Head of caudate nucleus (tissue), 42 donors: ENCODE measurements at places on chromosomes 2 and 18.

DNA sequence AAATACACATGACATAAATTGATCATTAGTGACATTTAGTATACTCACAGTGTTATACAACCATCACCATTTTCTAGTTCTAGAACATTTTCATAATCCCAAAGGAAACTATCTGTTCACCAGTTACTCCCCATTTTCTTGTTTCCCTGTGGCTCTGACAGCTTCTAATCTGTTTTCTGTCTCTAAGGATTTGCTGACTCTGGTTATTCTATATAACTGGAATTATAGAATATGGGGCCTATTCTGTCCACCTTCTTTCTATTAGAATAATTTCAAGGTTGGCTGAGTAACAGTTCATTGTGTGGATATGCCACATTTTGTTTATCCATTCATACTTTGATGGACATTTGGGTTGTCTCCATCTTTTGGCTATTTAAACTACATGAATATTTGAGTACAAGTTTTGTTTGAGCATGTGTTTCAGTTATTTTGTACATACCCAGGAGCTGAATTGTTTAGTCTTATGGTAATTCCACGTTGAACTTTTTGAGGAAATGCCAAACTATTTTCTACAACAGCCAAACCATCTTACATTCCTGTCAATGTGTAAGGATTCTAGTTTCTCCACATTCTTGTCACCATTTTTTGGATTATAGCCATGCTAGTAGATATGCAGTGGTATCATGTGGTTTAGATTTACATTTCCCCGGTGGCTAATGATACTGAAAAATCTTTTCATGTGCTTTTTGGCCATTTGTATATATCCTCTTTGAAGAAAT lies 20.5 kb downstream of the KIAA1328 start:
- no peak for DNase-seq

DNA sequence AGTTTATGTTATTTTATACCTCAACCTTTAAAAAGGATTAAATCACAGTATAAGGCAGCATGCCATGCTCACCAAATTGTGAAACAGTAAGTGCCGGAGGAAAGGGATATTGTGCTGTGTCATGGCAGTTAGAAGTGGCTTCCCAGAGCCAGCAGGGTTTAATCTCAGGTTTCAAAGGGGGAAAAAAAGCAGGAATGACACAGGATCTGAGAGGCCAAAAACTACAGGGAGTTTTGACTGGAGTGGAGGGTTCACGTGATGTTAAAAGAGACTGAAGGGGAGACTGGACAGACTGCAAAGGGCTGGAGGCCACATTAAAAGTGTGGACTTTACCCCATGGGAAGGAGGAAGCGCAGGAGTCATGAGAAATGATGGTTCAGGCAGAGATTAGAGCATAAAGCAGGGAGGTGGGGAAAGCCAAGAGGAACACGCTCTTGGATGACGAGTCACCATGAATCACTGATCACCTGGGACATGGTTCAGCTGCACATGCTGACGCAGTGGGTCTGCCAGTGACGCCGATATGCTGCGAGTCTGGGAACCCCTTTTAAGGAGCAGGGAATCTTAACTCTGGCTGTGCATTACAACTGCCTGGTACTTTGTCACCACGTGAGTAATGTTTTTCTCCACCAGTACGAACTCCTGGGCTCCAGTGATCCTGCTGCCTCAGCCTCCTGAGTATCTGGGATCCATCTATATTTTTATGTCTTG lies 6.1 kb downstream of the CHMP1B start:
- peak; percentile 68 for DNase-seq

GRCh38 chr2:160970052-160970965 lies 189.9 kb upstream of the TANK start:
- DNase-seq: no peak

GRCh38 chr2:237097911-237098702 lies 12.4 kb downstream of the COPS8 start:
- DNase-seq: no peak

DNA sequence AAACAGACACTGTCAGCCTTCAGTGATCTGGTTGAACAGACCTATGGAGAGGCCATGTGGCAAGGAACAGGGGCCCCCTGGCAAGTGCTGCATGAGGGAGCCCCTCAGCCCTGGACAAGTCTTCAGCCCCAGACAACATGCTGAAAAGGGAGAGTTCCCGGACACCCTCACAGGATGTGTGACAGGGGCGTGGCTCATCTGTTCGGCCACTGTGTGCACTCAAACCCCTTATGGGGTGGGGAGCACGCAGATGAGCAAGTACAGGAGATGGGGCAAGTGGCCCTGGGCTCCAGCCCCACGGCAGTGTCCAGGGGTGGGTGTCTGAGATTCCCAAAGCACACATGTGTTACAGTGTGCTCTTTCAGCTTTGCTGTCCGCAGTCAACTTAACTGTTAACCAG lies 35.4 kb upstream of the MPPE1 start:
- no peak for DNase-seq

GRCh38 chr2:85248773-85249509 lies 78.8 kb downstream of the TGOLN2 start:
- DNase-seq: no peak

DNA sequence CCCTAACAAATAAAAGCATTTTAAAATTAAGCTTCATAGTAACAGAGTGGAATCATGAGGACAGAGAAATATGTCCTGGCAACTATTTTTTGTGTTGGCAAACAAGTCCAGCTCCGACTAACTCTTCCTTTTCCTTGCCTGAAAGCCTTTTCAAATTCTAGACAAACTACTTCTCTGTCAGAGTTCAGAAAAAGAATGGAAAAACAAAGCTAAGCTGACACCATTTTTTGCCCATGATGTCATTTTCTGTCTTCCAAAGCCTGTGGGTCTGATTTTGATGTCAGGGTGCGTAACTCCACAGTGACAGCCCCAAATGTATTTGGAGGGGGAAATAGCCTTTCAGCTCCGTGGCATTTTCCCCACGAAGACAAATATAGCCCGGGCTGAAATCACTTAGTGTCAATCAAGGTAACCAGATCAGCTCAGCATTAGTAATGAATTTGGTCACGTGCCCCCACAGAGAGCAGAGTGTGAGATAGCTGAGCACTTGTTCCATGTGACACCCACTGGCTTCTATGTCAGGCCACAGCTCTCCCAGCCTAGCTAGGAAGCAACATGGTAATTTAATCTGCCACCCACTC lies 233.0 kb upstream of the SIX2 start:
- DNase-seq: peak; percentile 55

- DNase-seq: no peak
These were observed 46.9 kb downstream of the NAB1 start for GRCh38 chr2:190695739-190696138.

DNA sequence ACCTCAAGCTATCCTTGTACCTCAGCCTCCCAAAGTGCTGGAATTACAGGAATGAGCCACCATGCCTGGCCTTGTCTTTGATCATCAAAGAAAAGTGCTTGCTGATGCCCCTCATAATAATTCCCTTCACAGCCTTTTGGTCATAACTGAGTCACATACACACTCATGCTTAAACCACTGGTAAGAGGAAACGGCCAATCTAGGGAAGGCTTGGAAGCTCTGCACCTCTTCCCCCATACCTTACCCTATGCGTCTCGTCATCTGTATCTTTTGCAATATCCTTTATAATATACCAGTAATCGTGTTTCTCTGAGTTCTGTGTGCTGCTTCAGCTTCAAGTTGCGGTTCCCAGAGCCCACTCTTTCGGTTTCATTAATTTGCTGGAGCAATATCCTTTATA lies 4.8 kb upstream of the RNF138 start:
- DNase-seq: no peak

- no peak for DNase-seq
These were observed 173.8 kb downstream of the GFPT1 start for GRCh38 chr2:69213201-69213600.

- DNase-seq: no peak
These were observed 102.5 kb downstream of the GAREM1 start for GRCh38 chr18:32368170-32368569.

DNA sequence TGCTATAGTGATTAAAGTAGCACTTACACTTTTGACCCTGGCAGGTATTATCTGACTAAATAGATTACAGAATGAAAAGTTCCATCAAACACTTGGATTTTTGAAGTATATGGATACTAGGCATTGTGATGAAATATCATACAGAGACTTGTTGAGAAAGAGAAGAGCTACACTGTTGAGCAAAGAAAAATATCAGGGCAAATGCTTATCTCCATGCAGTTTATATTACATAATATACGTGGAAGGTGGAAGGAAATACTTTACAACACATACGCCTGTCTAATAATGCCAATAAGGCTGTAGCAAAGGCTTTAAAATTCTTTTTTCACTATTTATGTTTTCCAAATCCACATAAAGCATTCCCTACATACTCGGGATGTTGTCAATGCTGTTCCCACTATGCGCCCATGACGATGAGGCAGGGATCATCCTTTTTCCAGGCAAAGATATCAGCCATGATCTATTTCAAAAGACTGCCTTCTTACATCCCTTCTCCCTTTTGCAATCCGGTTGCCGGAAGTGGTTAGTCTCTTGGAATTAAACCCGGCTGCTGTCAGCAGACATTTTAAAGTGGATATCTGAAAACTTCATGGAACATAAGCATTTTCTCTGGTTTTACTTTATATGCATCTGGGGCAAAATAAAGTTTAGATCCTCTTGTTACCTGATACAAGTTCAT lies 92.6 kb upstream of the ITGA4 start:
- DNase-seq: no peak

GRCh38 chr18:27749194-27749593 lies 427.7 kb downstream of the CDH2 start:
- DNase-seq: no peak

DNA sequence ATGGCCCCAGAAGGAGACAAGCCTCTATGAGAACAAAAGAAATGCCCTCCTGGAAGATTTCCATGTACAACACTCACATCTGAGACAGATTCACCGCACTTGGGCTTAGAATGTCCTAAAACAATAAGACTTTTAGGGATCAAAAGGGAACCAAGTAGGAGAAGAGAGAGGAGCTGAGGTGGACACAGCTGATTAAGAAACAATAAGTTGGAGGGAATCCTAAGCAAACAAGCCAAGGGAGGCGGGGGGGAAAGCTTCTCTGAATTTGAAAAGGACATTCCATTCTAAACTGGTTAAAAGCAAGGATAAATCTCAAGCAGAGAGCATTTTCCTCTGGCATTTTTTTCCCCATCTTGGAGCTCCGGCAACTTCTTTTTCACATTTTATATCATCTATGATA lies 9.9 kb downstream of the ACVR1 start:
- DNase-seq: no peak

DNA sequence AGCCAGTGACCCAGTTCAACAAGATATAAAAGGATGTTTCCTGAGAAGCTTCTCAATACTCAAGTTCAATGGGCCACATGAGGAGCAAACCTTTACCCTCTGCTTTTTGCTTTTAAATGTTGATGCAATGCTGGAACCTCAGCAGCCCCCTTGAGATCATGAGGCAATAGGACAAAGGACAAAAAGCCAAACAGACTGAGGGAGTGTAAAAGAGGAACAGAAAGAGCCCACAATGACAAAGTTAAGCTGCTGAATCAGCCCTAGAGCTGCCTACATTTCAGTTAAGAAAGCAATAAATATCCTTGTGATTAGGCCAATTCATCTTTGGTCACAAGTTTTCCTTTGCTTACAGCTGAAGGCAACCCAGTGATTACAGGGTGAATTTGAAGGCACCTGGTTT lies 76.9 kb downstream of the MRO start:
- no peak for DNase-seq

DNA sequence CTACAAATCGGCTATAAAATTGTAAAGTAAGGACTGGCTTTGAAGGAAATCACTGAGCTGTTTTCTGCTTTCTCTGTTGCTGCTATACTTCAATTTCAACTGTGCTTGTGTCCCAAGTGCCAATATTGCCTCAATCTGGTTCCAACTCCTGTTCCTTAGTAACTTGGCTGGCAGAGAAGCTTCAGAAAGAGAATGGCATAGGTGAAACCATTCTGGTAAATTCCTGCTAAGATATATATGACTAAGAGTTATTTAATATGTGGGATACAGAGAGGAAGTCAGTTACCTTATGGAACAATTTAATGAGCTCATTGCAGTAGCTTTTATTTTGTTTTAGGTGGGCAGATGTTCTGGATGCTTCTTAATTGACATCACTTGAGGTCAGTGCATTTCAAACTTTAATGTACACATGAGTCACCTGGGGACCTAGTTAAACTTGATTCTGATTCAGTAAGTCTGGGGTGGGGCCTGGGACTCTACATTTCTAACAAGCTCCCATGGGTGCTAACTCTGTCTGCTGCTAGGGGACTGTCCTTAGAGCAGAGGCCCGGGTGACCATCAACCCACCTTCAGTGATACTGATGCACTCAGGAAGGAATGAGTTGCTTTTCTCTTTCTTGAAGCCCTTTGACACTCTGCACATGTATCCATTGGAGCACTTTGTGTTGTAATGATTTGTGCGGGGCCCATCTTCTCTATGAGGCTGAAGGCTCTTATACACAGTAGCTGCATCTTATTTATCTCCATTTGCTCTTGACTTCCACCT lies 47.6 kb downstream of the LIPG start:
- no peak for DNase-seq

- no peak for DNase-seq
These were observed 3.5 kb upstream of the ADNP2 start for GRCh38 chr18:80105369-80106167.

DNA sequence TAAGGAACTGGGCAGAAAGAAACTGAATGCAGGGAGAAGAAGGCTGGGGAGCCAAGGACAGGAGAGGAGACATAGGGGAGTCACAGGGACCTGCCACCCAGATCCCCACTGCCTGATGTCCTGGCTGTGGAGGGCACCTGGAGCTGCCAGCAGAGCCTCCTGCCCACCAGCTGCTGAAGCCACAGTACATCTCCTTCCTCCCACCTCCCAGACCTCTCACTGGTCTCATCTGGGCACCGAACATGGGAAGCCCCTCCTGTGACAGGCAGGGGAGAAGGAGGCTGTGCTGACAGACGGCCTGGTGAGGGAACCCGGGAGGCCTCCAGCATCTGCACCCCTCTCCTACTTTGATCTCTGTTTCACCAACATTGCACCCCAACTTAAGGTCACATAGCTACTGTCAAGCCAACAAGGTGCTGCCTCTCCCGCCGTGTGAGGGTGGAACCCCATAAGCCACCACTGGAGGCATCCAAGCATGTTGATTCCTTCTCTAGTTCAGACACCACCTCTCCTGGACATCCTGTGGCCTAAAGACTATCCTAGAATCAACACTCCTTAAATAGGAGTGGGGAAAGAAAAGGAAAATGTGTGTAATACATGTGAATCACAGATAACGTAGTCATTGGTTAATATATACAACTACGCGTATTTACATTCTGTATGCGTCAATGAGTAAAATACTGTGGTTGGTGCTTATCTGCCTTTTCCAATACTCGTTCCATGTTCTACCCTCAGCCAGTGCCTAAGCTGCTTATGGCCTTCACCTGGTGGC lies 3.5 kb upstream of the RNPEPL1 start:
- DNase-seq: no peak

- no peak for DNase-seq
These were observed 22.2 kb downstream of the NFE2L2 start for GRCh38 chr2:177242121-177242987.

GRCh38 chr2:119523952-119524694 lies at the start of gene SCTR:
Gene SCTR (minus strand): TSS chr2:119524483. CDS start chr2:119524226, 257 bp downstream.
- no peak for DNase-seq

DNA sequence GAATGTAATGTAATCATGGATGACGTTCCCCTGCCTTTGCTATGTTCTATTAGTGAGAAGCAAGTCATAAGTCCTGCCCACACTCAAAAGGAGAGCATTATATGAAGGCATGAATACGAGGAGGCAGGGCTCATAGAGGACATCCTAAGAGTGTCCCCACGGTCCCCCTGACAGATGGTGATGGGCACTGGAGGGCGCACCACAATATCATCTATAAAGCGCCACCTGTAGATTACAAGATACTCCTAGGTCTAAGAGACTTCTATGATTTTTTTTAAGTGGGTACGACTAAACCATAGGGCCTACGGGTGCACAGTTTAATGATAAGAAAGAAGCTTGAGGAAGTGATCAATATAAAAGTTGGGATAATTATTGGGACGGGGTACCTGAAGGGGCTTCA lies 131.0 kb downstream of the PAX3 start:
- DNase-seq: no peak
